Natural killer cell treated with Interleukin-12 subunit alpha and Interleukin-12 subunit beta and Interleukin-15 and Interleukin-18, amount 100 ng/mL, for 72 hours (primary cell): ENCODE measurements at places on chromosomes 6 and 20.

DNA sequence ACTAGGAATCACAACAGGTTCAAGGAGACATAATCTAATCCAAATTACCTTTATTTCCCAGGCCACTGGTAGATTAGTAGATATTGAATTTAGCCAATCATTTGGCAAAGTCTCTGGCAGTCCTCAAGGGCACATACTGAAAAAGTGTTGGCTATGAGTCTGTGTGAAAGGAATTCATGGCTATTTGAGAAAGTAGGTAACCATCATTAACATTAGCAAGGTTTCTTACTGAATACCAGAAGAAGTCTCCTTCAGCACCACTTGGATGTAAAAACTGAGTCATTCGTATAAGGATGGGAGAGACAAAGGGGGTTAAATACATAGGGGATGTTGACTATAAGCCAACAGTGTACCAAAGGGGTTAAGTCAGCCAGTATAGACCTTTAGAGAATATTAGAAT lies 36.7 kb downstream of the AGPAT4 start:
- no peak for DNase-seq

GRCh38 chr6:129475477-129476247 lies 234.3 kb downstream of the ARHGAP18 start:
- no peak for DNase-seq

GRCh38 chr20:13008761-13009681 lies at the start of gene SPTLC3:
Gene SPTLC3, plus strand, starts transcription at chr20:13008972. Its CDS starts 296 bp downstream, at chr20:13009268.
- no peak for DNase-seq

GRCh38 chr6:149075616-149076354 lies 241.7 kb upstream of the TAB2 start:
- no peak for DNase-seq

DNA sequence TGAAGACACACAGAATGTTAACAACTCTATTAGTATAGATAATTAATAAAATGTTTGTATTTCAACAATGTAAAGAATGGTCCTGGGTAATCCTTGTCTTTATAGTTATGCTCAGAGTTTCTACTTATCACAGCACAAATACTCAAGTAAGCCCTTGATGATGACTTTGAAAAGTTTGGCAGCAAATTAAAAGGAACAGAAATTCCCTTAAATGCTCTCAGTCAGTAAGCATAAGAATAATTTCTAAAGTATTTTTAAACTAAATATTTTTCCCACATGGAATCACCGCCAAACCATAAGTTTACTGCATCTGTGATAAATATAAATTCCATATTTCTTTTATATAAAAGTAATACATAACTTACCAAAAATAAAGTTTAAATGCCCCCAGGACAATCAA lies 96.1 kb downstream of the COL12A1 start:
- no peak for DNase-seq

DNA sequence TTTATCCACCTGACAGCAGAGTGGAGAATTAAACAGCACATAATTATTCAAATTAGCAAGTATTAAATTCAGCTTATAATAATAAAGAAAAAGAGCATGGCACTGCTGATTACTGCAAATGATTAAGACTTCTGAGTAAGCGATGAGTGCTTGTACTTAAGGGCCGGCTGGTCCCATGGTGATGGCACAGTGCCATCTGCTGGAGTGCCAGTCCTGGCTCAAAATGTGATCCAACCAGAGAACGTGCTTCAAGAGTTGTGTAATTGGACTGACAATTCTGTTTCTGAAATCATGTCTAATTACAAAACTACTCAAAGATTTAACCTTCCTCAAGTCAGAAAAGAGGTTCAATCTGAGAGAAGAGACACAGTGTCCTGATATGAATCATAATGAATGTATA lies 181.6 kb upstream of the RGS17 start:
- no peak for DNase-seq

GRCh38 chr6:106141441-106142237 lies 55.5 kb downstream of the PRDM1 start:
- no peak for DNase-seq

DNA sequence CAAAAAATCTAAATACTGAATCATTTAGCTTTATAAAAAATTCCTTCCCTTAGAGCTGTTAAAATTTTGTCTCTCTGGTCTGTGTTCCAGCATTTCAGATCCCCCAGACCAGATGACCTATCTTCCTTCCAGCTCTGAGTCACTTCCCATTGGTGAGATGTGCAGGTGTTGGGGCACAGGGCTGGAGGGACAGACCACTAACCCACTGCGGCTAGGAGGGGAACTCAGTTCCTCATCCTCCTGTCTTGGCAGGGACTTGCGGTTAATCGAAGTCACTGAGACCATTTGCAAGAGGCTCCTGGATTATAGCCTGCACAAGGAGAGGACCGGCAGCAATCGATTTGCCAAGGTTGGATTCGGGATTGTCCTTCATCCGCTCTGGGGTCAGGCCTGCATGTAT lies 6.0 kb downstream of the CNPY3 start:
- DNase-seq = no peak

GRCh38 chr20:24565835-24566351 lies 96.5 kb downstream of the SYNDIG1 start:
- DNase-seq = no peak

- DNase-seq = no peak
These were observed 164.2 kb upstream of the THEMIS start for GRCh38 chr6:128065072-128065471.

GRCh38 chr20:56202493-56203077 lies 45.9 kb upstream of the MC3R start:
- no peak for DNase-seq

- DNase-seq = no peak
These were observed 578.2 kb downstream of the MEI4 start for GRCh38 chr6:78231002-78231401.

DNA sequence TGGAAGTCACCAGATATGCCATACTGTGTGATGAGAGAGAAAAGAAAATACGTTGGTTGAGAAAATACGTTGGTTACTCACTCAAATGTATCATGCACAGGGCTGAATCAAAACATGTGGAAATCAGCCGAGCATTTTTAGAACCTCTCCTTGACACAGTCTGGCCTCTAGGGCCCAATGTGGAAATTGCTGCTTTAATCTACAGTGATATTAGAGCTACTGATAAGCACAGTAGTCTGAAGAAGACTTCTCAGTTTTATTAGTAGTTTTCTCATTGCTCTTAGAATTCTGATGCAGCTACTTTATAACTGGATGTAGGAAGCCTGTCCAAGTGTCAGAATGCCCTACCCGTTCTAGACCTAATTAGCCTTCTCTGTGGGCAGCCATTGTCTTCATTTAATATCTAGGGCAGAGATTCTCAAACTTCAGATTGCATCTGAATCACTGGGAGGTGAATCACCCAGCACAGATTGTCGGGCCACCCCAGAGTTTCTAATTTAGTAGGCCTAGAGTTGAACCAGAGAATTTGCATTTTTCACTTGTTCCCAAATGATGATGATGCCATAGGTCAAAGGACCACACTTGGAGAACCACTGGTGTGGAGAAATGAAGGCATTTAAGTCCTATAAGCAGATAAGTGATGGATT lies 229.1 kb downstream of the PLCB1 start:
- DNase-seq = no peak

- no peak for DNase-seq
These were observed 125.3 kb upstream of the PLCB4 start for GRCh38 chr20:8943631-8944030.

- no peak for DNase-seq
These were observed 189.5 kb upstream of the FLRT3 start for GRCh38 chr20:14526891-14527290.

DNA sequence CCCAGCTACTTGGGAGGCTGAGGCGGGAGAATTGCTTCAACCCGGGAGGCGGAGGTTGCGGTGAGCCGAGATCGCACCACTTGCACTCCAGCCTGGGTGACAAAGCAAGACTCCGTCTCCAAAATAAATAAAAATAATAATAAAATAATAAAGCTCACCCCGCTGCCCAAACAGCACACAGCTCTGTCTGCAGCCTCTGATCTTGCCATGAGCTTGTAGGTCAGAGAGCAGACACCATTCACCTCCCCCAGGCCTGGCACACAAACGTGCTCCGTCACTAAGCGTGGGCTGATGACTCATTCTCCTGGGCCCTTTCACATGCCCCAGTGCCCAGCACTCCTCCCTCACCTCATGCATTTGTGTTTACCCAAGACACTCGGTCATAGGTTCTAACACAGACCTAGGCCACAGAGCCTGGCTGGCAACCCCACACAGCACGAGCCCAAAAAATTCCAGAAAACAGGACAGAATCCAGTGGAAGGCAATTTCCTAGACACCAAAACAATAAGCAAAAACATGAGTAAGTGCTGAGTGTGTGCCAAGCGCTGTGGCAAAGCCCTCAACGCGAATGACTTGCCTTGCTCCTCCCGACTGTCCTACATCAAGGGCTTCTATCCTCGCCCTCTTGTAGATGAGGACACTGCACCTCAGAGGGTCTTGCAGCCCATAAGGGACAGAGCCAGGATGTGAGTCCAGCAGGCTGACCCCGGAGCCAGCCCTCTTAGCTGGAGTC lies 18.0 kb downstream of the ATP9A start:
- no peak for DNase-seq

DNA sequence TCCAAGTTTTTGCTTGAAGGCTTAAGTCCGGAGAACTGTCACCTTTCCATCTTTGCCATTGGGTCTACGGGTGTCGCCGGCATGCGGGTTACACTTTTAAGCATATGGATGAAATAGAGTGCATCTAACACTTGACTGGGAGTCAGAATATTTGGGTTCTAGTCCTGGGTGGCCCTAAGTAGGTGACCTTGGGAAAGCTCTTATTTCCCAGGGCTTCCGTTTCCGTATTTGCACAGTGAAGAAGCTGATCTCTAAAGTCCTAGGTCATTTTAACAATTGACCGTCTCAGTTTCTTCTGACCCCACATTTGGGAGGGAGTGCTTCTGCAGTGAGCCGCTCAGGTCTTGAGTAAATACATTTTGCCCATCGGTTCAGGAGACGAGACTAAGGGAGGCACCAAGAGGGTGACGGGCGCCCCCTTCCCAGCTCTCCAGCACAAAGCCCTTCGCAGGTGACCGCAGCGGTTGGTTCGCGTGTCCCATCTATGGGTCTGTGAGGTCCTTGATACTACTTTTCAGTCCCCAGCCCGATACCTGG lies 651 bp upstream of the BLTP3A start:
- no peak for DNase-seq
